ENCODE measurements at places on chromosomes 6 and 20.

- no peak for DNase-seq
Measured at GRCh38 chr6:75386050-75386770, 101.6 kb upstream of the TMEM30A start.

- no peak for DNase-seq
Measured at GRCh38 chr6:142300758-142301650, 803 bp upstream of the ADGRG6 start.

DNA sequence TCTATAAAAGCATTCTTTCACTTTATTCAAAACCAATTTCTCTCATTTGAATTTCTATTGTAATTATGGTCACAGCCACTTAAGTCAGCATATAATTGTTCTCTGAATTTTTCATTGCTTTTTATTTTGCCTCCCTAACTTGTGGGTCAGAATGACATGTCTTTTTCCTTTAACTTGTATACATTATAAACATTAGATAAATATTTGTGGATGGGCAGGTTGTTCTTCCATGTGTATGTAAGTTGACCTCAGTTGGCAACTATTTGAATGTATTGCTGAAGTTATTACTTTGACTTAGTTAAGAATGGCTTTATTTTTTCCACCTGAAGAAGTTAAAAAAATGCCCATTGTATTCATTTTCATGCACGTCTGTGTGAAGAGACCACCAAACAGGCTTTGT lies 83.0 kb upstream of the MAP3K7 start:
- DNase-seq, result no peak

GRCh38 chr6:167058261-167058660 lies 59.1 kb downstream of the CEP43 start:
- DNase-seq, result no peak

DNA sequence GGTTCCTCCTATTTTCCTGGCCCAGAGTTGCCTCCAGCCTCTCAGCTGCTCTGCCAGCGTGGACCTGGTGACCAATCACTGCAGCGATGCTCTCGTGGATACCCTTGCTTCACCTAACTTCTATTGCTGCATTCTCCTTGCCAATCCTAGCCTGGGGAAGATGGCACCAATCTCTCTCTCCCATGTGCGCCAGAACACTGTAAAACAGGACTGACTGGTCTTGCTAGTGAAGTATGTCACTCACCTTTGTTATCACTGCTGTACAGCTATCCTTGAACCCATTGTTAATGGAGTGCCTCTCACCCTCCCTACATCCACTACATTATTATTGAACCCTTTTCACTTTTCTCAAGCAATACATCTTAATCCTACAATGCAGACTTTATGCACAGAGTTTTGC lies 80.1 kb downstream of the LYRM4 start:
- DNase-seq, result no peak

DNA sequence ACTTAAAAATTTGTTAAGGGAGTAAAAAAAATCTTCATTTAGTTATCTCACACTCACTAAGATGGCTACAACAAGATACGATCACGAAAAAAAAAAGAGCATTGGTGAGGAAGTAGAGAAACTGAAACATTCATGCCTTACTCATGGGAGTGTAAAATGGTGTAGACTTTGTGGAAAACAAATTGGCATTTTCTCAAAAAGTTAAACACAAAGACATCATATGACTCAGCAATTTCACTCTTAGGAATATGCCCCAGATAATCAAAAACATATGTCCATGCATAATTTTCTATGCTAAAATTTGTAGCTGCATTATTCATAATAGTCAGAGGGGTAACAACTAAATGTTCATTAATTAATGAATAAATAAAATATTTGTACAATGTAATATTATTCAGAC lies 120.9 kb upstream of the IRAK1BP1 start:
- no peak for DNase-seq

- DNase-seq, result no peak
Measured at GRCh38 chr20:37226889-37227288, 34.7 kb downstream of the GHRH start.

DNA sequence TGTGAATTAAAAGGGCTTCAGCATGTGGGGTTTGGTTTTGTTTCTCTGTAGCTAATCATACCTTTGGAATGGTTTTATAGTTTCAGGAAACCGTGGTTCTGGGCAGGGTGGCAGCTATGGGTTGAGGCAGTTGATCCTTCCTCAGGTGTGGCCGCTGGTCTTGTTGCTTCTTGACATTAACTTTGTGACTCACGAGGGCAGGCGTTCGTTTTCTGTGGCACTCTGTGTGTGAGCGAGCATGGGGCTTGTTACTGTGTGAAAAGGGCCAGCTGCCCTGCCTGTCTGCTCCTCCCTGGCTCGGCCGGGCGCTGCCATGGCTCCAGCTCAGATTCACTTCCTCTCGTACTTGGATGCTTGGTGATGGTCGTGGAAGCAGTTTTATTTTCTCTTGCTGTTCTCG lies 16.2 kb downstream of the DNAJC5 start:
- no peak for DNase-seq

- DNase-seq, result no peak
Measured at GRCh38 chr6:16844183-16844582, 82.9 kb upstream of the ATXN1 start.

DNA sequence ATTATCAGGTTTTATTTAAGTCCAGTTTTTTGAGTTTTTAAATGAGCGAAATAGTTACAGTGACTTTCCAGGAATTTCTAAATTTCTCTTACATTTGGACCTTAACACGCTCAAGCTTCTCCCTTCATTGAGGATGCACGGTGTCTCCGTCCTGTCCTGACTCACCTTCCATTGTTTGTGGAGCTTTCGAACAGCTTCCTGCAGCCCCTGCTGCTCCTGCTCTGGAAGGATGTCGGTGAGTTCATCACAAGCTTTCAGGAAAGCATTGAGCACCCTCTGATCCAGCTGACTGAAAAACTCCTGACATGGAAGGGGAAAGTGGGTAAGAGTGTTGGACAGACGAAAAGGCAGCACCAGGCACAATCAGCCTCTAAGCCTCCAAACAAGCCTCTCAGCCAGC lies 183.7 kb downstream of the SYNE1 start:
- DNase-seq, result no peak

- no peak for DNase-seq
Measured at GRCh38 chr6:136079701-136080565, 170.2 kb downstream of the MTFR2 start.

- DNase-seq, result no peak
Measured at GRCh38 chr20:23002276-23002675, 32.8 kb upstream of the SSTR4 start.

- DNase-seq, result no peak
Measured at GRCh38 chr20:46043556-46043955, 14.5 kb downstream of the SLC12A5 start.

DNA sequence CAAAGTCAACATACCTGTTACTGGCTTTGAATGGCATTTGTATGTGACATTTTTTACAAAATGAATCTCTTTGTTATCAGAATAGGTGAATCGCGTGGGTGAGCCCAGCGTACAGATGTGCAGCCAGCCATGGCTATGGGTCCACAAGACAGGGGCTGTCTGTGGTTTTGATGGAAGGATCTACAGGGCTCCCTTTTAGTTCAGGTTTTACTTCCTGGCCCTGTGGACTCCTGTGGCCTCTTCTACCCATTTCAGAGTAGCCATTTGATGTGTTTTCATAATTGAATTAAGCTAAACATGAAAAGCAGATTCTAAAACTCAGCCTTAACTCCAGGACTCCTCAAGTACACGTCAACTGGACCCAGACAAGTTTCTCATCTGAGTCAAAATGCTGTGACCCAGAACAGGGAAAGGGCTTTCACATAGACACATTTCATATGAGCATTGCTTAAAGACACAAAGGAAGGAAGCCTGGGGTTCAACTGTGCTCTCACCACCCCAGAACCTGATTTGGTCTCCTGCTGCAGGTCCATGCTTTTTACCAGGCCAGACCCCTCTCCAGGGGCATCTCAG lies 105.3 kb upstream of the NAA20 start:
- no peak for DNase-seq

DNA sequence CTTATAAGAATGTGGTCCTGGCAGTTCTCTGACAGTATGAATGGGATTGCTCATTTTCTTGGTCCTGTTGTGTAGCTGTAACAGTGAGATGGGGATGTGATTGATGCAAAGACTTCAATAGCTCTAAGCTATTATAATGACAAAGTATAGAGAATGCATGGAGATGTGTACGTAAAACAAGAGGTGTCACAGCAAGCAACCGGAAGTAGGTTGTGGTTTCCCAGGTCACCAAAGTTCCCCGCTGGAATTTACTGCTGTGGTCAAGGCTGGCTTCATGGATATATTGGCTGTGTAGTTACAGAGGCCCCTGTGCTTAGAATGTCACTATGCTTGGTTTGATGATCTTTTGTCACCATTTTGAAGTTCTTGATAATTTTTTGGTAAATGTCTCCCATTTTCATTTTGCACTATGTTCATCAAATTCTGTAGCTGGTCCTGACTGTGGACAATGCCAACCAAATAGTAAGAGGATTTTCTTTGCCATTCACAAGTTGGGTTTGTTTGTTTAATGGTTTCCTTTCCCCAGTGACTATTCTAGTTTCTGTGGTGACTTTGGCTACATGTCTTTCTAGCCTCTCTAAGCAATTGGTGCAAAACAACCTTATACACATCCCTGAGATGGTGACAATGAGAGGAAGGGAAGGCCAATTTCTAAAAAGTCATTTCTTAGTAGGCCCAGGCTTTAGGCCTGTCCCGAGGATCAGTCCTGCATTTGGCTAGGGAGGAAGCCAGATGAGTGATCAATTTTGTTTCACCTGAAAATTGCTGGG lies 10.5 kb downstream of the DNAH8 start:
- no peak for DNase-seq

- no peak for DNase-seq
Measured at GRCh38 chr6:108074057-108074358, 533 bp downstream of the OSTM1 start.

GRCh38 chr6:157982102-157982562 lies 469 bp downstream of the SYNJ2 start:
- no peak for DNase-seq

GRCh38 chr6:15420959-15421438 lies 175.1 kb downstream of the JARID2 start:
- DNase-seq, result no peak

GRCh38 chr6:126747728-126748540 lies 370.5 kb upstream of the RSPO3 start:
- DNase-seq, result no peak

Data from esophagus squamous epithelium (tissue), 5 donors.